Activated T-helper 9 cell treated with anti-CD3 and anti-CD28 coated beads, Interleukin-2, amount 50 U/mL, for 16 hours (primary cell): ENCODE measurements at places on chromosomes 7 and 10.

GRCh38 chr10:125073996-125074395, 86.4 kb downstream of the CTBP2 start:
- DNase-seq = no peak

- no peak for DNase-seq
Observed at GRCh38 chr10:12194752-12195271, 879 bp downstream of the NUDT5 start.

DNA sequence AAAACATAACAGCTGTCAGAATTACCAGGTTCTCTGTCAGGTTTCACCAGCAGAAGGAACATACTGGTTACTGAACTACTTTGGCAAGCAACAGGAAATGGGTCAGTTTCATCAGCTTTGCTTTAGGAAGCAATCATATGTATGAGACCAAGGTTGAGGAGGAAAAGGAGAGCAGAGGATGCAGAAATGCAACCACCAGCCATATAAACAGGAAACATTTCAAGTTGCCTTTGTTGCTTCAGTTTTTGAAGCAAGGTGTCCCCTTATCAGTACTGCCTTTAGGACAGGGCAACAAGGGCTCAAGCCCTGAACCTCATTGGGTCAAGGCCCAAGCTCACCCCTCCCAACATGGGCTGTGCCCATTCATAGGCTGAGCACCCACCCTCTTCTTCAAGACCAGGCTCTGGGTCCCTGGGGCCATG, 10.2 kb downstream of the HIPK2 start:
- no peak for DNase-seq

GRCh38 chr7:13981070-13981469, 8.4 kb downstream of the ETV1 start:
- DNase-seq = no peak

DNA sequence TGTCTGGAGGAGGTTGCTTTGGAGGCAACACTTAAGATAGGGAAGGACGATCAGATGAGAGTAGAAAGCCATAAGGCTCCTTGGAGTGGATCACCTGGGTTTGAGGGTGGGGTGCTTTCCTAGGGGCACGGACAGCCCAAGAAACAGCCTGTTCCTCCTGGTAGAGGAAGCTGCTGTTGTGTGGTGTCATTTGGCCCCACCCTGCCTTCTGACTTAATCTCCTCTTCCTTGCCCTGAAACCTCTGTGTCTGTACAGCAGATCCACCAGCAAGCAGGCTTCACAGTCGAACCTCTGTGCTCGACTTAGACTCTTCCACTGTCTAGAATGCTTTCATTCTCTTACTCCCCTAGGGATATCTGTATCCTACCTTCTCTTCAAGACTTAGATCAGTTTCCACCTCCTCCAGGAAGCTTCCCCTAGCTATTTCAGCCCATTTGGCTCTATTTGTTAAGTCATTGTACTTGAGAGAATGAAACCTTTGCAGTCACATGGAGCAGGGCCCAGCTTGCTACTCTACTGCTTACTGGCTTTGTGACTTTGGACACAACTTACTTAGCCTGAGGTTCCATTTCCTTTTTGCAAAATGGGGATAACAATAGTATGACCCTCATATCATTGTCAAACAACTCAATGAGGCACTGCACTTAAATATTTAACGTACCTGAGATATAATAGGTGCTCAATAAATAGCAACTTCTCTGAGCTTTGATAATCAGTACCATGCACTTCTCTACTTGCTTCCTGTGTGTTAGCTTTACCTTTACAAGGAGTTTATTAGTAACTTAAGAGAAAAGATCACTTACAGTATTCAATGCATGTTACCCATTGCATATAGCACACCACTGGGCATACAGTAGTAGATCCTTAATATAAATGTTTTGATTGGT, 5.0 kb downstream of the MXI1 start:
- no peak for DNase-seq

DNA sequence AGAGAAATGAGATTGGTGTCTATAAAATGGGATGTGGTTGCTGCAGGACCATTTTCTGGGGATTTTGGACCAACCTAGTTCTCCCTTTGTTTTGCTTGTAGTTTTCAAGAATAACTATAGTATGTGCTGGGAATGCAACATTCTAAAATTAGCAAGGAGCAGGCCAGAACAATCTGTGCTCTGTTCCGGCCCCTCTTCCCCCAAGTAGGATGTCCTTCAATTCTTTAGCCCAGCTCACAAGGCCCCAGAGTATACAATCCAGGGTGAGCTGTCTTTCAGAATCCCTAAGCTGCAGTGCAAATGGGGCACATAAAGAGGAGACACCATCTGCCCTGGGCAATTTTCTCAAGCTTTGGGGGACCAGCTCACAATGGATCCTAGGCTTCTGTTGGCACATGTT, 809.1 kb downstream of the TNS3 start:
- DNase-seq = no peak

DNA sequence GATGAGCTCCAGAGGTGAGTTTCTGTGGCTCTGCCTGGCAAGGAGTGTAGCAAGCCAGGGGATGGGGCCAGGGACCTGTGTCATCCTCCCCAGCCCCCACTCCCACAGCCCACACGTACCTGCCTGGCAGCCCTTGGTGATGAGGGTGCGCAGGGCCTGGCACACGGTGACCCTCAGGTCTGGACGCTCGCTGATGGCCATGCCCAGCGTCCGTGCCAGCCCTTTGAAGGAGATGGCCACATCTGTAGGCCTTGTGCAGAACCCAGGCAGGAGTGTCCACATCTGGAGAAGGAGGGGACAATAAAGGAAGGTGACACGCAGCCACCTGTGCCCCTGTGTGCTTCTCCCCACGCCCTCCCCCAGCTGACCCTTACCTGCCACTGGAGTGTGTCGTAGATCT, 27.7 kb downstream of the RRP12 start:
- DNase-seq = no peak

- DNase-seq = no peak
Observed at GRCh38 chr7:919114-919442, 35.4 kb downstream of the ADAP1 start.

- DNase-seq = no peak
Observed at GRCh38 chr10:132362151-132362611, 30.2 kb downstream of the LRRC27 start.

GRCh38 chr10:14485986-14486385, 155.3 kb upstream of the FRMD4A start:
- no peak for DNase-seq
